ENCODE measurements at places on chromosomes 6 and 20.
A peak's percentile ranks its signal among the peaks of the same experiment; 100 is the strongest.

DNA sequence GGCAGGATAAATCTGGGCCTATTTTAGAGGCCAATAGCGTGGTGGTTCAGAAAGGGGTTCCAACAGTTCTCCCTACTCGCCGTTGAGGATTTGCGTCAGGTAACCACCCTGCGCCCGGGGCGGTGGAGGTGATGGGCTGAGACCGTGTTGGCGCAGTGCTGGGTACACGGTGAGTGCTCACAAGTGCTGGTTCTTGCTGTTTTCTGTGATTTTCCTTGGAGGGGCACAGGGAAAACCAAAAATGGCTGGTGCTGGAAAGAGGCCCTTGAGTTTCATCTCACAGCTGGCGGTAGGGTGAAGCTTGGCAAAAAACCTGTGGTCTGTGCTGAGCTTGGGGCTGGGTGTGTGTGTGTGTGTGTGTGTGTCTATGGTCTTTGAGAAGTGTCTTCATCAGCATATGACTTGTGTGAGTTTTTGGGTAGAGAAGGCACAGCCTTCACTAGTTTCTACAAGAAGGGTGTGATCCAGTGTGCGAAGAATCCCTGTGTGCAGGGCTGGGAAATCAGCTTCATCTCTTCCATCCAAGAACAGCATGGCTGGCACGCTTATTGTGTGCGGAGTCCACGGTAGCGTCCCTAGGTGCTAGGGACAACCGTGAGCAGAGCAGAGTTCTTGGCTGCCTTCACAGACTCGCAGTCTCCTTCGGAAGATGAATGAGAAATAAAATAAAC, 35.3 kb upstream of the SCRT2 start:
- no peak for DNase-seq

DNA sequence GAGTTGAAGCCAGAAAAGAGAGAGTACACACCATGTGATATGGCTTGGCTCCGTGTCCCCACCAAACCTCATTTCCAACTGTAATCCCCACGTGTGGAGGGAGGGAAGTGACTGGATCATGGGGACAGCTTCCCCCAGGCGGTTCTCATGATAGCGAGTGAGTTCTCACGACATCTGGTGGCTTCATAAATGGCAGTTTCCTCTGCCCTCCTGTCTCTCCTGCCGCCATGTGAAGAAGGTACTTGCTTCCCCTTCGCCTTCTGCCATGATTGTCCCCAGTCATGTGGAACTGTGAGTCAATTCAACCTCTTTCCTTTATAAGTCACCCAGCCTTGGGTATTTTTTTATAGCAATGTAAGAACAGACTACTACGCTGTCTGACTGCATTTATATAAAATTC, 40.3 kb downstream of the TAF4 start:
- no peak for DNase-seq

- DNase-seq = no peak
Observed at GRCh38 chr6:16414205-16414604, 175.8 kb downstream of the GMPR start.

- DNase-seq = no peak
Observed at GRCh38 chr20:1938464-1939269, 43.5 kb downstream of the SIRPA start.

DNA sequence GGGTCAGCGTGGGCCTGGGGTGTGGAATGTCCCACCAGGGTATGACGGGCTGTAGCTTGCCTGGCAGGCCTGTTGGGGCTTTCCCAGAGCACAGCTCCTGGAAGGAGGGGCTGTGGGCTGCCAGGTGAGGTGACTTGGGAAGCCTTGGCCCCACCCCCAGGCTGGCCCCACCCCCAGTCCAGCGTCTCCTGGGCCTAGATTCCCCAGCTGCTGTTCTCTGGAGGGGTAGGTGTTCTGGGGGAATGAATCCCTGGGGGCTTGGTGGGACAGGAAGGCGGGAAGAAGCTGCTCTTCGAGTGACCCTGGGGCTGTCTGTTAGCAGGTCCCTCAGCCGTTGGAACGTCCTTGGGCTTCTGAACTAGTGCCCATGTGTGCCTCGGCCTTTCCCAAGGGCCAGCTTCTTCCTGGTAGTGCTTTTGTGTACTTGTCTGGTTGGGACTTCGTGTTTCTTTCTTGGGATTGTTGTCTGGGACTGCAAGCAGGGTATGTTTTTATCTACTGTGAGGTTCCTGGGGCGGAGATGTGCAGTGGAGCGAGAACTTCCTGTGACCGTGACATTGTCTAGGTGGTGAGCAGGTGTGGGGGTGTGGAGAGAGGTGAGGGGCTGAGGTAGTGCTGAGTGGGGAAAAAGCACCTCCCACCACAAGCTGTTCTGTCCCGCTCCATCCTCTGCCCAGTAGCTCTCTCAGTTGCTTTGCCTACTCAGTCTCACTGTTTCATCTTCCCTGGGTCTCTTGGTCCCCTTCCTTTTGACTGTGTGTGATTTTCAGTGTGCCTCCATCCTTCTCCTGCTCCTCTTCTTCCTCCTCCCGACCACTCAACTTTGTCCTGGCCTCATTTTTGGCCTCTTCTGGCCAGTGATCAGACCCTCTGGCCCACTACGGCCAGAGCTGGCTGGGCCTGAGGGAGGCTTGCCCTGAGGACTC, 1.3 kb upstream of the DDR1 start:
- no peak for DNase-seq

GRCh38 chr6:1436334-1437306, 47.2 kb downstream of the FOXF2 start:
- DNase-seq = peak; percentile 4

DNA sequence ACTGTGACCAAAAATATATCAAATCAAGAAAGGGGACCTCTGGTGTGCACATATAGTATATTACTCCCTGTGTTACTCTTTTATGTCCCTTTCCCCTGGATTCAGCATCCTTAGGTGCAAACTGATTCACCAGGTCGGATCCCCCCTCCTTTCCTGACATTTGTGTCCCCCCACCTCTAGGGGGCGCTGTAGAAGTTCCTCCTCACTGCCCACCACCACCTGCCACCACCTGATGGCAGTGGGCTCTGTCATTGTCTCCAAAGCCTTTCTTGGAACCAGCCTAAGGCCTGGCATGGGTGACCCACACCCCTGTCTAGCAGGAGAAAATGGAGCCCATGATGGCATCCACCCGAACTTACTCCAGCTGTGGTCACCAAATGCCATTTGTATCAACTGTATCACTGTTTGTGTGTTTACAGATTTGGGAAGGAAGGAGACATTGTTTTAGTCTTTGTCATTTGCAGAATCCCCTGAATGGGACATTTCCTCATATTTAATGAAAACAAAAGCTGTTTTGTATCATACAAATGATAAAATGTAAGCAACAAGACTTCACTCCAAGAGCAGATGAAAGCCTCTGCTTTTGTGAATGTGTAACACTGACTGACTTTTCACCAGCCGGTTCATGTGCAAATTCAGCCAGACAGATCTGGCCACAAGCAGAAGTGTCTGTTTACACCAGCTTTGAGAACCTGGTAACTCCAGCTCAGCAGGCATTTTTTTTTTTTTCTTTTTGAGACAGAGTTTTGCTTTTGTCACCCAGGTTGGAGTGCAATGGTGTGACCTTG, 66.2 kb downstream of the ARMC2 start:
- DNase-seq = no peak

DNA sequence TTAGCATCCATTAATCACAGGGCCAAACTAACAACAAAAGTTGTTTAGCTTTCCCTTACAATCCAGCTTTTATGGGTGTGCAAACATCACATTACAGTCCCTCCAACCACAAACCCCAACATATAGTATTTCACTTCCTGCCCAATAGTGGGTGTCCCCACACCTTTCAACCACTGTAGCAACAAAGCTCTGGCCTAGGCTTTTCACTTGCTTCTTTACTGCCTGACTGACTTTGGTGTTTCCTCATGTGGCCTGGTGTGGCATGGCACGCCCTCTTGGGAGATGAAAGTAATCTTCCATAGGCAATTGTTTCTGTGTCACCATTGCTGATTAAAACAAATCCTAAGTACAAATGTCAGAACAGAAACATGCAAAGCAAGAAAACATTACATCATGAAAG, 46.3 kb downstream of the MCM8 start:
- DNase-seq = no peak
